Naive thymus-derived CD4-positive, alpha-beta T cell (primary cell): ENCODE measurements at places on chromosomes 2 and 18.

DNA sequence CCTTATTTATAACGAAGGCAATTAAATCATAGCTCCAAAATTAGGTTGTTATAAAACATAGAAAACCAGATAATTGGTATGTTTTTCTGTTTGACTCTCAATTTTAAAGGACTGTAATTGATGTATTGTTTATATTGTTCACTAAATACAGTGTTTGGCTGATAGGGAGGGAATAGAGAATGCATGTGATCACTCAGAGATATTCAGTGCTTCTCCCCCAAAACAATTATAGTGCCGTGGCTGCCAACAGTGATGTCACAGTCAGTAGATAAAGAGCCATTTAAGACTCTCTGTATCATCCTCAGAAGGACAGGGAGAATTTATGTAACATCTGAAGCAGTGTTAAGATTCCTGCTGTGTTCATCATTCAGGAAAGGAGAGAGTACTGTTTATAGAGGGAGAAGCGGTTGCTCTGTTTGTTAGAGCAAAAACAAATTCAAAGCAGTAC lies 69.6 kb downstream of the PHLPP1 start:
- DNase-seq = no peak

- DNase-seq = no peak
These were observed at the start of gene SIX3 for GRCh38 chr2:44941551-44942234. Gene SIX3 (plus strand): TSS chr2:44941702. CDS start chr2:44942105, 403 bp downstream.

DNA sequence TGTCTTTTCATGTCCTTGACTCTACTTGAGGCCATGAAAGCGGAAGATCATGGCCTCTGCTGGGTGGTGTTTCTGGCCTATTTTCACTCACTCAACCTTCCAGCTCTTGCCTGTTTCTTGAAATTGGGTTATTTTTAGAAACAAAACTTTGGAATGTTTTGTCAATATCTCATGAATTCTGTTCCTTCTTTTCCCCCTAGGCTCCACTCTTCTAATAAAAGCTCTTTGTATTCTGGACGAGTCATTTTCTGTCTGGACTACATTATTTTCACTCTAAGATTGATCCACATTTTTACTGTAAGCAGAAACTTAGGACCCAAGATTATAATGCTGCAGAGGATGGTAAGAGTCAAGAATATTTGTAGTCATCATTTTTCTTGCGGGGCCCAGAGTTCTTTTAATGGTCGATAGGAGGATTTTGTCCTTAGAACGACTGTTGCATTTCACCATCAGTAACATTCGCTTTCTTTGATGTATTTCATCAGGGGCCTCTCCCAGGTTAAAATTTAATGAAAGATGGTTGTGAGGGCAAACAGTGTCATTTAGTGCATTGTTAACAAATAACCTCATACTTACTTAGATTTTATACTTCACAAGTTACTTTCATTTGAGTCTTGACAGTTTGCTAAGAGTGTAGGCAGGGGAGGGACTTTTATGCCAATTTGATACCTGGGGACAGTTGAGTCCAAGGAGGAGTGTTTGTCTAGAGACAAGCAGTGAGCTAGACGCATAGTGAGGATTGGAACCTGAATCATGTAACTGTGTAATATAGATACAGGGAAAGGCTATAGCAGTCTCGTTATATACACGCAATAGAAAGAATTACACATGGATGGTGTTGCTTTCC lies 64.6 kb downstream of the TRPM8 start:
- no peak for DNase-seq

DNA sequence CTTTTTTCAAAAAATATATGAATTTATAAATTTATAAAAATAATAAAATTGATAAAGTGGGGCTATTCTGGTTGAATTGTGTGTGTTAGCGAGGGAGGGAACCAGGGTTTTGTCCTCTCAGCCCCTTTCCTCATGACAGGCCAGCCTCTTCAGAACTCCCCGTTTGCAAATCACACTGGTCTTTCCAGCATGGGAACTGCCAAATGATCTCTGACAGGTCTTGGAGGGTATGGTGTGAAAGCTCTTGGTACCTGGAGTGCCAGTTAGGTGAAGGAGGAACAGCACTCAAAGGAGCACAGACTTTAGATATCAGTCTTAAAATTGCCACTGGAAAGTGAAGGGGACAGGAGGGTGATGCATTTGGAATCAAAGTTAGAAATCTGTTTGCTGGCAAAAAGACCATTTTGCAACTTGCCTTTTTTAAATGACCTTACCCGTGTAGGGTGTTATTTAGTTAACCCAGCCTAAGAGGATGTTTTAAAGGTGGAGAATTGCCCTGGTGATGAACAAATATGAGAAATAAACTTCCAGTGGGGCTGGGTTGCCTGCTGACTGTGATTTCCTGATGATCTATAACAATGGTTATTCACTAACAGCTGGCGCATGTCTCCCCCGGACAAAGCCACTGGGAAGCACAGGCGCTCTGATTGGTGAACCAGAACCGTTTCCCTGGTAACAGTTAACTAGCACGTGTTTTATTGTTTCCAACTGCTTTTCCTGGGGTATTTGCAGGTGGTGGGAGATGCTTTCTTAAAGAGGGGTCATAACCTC lies 85.3 kb upstream of the EFEMP1 start:
- DNase-seq = no peak
